Tibial nerve (tissue), 4 donors: ENCODE measurements at places on chromosomes 2 and 18.

- no peak for DNase-seq
Measured at GRCh38 chr2:60353406-60353800, 200.1 kb downstream of the BCL11A start.

GRCh38 chr2:235206980-235207579, 255.3 kb downstream of the SH3BP4 start:
- DNase-seq: no peak

GRCh38 chr2:201964631-201965206, 68.9 kb upstream of the FZD7 start:
- no peak for DNase-seq

DNA sequence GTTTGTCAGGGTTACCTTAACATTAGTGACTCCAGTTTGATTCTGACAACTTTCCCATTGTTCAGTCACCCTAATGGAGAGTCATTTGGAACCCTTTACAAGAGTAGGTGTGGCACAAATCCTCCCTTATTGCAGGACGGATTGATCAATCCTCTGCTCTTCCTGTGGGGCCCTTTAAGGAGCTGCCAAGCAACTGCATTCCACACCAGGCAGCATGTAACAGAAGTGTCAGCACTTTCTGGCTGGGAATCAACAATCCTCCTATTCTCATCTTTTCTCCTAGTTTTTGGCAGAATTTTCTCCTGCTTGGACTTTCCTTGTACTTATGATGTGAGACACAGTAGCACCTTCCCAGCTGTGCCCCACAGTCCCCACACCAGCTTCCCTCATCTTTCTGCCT, 177.8 kb downstream of the ST6GAL2 start:
- DNase-seq: no peak

DNA sequence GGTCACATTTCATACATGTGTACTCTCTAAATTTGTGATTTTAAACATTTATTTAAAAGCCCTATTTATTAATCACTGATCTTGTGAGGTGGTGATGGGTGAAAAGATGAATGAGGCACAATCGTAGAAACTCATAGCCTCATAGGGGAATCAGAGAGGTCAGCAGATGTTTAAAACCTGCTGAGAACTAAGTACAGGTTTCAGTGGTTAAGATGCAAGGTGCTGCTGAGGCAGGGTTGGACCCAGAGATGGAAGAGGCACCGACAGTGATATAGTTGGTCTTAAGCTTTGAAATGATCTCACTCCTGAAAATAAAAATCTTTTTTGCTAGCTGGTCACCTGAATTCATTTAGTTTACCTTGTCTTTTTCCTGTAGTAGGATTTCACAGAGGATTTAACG, 49.6 kb downstream of the LINC00305 start:
- DNase-seq: no peak

GRCh38 chr2:200365209-200365608, 58.7 kb downstream of the SPATS2L start:
- no peak for DNase-seq

DNA sequence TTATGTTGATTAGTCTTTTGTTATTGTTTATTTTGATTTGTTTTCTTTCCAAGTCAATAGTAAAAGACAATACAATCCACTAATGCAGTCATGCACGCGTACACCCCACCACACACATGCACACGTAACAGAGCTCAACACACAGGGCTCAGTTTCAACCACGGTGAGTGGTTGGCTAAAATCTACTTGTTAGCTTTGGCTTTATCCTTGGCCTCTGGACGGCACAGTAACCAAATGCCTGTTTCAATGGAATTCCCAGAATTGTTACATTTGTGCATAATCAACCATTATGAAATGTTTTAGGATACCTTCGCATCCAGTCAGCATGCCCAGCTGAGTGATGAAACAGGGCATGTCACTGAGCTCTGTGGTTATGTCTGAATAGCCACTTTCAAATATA, 53.2 kb downstream of the NYAP2 start:
- no peak for DNase-seq

GRCh38 chr2:157932480-157933159, 56.5 kb upstream of the ACVR1 start:
- DNase-seq: no peak

DNA sequence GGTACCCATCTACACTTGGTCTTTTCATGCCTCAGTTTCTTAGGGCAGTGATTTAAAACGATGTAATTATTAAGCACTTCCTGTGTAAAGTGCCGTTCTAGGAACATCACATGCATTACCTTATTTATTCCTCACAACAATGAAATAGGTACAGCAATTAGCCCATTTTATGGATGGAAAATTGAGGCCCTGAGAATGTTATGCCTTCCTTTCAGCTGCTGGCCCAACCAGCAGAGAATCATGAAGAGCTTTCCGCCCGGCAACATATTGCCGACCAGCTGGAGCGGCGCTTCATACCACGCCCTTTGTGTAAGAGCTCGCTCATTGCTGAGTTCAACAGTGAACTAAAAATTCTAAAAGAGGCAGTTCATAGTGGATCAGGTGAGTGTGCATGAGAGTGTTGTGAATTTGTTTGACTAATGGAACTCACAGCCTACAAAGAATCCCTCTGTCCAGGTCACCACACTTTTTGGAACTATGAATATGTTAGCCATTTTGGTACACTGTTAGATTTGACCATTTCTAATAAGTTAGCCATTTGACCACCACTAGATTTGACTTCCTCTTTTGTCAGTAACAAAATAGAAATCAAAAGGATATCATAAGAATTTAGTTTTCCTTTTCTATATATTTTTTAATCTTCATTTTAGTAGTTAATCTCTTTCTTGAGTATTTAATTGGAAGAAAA, 25.6 kb upstream of the RPE start:
- DNase-seq: no peak

DNA sequence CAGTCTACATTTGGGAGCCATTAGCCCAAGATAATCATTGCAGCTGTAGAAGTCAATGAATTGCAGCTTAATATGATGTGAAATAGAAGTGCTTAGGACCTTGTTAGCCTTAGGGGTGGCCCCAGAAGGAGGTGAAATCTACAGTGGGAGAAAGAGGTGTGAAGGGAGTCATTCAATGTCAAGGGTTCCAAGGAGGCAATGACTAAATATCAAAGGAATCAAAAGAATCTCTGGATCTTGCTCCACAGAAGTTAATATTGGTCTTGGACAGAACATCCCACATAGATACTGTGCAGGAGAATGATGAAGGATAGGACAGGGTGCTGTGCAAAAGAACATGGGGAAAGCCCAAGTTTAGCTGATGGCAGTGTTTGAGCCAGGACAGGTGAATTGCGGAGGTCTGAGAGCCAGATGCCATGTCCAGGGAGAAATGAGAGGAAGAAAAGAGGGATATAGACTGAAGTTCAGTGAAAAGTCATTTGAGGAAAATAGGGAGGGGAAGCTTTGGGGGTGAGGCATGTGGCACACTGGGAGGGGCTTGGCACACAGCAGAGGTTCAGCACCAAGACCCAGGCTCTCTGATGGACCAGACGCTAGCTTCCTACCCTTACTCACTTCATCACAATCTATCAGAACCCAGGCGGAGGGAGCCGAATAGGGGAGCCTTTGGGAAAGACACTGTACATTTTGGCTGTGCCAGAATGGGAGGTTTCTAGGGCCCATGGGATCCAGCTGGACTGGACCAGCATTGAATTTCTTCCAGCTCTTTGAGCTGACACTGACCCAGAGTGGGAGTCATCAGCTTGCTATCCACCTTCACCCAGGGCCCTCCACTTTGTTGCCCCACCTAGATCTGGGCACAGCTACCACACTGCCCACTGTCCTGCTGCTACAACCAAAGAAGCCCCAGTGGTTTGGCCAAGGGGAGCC, 2.2 kb downstream of the IL1F10 start:
- DNase-seq: no peak

DNA sequence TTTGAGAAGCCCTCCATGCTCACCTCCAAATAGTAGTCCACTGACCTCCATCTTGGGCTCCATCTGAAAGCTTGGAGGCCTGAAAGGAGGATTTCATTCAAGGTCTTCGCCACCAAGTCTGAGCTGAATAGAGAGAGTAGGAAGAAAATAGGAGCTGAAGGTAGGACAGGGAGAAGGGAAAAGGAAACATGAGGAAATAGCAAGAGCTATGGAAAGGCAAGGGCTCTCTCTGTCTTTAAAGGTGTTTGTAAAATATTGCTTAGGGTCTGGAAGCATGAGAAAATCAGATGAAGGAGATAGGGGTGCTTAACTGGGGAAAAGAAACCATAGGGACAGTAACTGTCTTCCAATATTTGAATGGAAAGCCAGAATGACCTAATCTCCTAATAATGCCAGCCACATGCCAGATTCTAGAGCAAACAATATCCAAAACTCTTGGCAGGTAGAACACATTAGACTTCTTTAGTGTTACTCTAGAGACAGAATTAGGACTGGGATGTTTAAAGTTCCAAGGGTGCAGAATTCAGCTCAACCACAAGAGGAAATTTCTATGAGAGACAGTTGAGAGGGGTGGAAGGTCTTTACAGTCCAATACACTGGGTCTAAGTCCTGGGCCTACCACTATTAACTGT, 67.4 kb downstream of the NAB1 start:
- DNase-seq: no peak

DNA sequence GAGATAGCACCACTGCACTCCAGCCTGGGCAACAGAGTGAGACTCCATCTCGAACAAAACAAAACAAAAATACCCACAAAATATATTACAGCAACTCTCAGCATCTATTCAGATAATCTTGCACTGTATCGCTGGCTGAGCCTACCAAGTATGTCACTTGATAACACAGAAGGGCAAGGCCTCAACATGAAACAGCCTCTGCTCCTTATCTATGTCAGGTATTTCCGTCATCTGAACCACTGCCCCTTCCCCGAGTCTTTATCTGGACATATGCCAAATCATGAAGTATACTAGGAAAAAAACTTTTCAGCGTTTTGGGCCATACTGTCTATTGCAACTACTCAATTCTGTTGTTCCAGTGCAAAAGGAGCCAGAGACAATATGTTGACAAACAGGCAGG, 17.7 kb downstream of the PDIA6 start:
- no peak for DNase-seq
